ENCODE measurements at places on chromosomes 7 and 10.

- DNase-seq: no peak
Observed at GRCh38 chr10:124477614-124478363, 16.2 kb downstream of the LHPP start.

DNA sequence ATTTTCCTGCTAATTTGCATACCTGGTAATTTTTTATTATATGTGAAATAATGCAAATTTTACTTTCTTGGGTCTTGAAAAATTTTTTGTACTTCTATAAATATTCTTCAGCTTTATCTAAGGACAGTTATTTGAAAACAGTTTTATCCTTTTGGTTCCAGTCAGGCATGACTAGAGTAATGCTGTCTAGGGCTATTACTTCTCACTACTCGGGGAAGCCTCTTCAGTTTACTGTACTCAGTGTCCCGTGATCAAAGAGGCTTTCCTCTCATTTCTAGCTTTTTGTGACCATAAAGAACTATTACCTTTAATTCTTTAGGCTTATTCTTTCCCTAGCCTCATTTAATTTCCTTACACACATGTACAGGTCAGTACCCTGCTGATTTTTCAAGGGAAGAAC is 153.8 kb upstream of the HDAC9 start:
- no peak for DNase-seq

DNA sequence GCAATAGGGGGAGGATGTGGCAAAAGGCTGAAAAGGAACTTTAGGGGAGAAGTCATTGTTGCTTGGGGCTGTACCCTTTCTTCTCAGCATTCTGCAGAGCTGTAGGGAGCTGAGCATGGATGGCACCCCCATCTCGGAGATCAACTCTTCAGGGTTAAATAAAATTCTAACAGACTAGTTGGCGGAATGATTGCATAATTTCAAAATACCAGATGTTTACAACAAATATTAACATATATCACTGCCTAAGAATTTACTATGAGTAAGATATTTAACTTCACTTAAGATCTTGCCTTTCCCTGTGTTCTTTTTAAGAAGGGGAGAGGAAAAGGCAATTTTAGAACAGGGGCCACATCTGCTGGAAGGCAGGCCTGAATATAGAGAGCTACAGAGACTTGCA is 509 bp upstream of the OR2F1 start:
- no peak for DNase-seq

DNA sequence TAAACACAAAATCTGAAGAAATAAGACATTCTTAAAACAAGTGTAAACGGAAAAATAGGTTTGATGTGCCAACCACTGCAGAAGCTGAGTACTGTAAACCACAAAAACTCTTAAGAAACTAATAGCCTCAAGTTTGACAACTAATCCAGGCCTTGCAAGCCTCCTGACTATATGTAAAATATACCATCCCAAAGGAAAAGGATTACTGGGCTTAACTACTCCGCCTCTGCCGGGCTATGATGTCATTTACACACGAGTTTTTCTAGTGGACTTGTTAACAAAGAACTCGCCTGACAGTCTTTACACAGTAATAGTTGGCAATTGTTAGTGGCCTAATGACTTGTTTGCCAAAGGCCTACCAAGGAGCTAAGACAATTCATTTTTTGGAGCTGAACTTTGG is 2.1 kb downstream of the KIF5B start:
- no peak for DNase-seq

DNA sequence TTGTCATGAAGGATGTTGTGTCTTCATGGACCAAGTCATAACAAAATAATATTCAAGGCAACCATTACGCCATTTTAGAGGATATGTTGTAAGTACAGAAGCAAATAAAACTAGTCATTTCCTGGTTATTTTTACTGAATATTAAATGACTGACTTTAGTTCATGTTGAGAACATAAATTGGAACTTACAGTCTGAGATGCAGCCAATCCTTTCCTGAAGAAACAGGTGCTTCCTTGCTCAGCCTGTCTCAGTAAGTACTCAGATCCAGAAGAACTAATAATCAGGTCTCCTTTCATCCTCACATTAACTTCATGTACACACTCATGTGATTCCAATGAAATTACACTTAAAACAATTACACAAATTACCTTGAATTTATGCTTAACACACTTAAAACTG is 12.3 kb downstream of the SEMA3A start:
- no peak for DNase-seq
